ENCODE measurements at places on chromosomes 1 and 21. TPM values are rescaled to one million over a fixed set of nuclear protein-coding genes. Genes with fewer than 3 reads are reported as not detected.

GRCh38 chr1:65694126-65694525 lies 98.6 kb upstream of the PDE4B start:
- no peak for DNase-seq

- no peak for DNase-seq
These were observed 45.2 kb downstream of the TENT5C start for GRCh38 chr1:117650840-117651568.

DNA sequence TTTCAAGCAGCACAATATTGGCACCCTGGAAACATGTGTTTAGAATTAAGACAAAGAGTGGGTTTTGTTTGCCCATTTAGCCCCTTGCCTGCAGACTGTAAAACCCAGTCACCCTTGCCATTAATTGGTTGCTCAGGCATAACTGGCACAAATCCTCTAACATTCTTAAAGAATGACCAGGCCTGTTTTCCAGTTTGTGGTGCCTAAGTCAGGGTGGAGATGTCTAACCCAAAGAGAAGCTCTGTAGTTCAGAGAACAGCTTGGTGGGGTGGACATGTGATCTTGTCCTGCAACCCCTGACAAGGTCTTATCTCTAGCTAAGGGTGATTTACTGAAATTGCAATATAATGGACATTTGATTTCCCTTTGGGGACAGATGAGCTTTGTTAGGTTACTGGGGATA lies 8.8 kb upstream of the ANGPTL7 start:
- DNase-seq, result no peak

DNA sequence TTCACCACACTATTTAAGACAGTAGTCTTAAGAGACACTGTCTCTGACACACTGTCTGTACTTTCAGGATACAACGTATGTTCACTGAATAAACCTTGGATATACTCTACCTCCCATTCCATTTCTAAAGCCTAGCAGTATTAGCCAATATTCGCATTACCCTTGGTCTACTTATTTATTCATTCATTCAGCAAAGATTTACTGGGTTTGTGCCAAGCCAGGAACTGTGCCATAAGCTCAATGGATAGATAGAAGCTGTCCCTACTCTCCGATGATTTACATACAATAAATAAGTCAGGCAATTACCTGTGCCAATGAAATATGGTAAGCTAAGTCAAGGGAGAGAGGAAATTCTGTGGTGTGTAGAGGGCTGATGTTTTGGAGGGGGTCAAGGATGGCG lies 195.2 kb upstream of the RAB4A start:
- no peak for DNase-seq

GRCh38 chr1:59243550-59243949 lies 53.3 kb upstream of the FGGY start:
- no peak for DNase-seq

DNA sequence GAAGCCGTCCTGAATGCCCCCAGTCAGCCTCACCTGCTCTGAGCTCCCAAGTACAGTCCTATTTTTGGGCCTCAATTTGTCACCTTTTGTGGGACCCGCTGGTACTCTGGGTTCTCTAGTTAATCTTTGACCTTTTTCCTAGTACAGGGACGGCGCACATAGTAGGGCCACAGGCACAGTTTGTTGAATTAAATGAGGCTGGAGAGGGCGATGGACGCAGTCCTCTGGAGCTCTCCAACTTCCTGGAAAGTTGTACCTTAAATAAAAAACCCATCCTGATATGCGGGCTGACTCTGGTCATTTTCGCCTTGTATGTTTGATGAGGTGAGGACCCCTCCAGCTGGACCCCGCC lies 4.8 kb downstream of the FAM110D start:
- DNase-seq, result no peak

- no peak for DNase-seq
These were observed 53.8 kb upstream of the MROH9 start for GRCh38 chr1:170881268-170882265.

DNA sequence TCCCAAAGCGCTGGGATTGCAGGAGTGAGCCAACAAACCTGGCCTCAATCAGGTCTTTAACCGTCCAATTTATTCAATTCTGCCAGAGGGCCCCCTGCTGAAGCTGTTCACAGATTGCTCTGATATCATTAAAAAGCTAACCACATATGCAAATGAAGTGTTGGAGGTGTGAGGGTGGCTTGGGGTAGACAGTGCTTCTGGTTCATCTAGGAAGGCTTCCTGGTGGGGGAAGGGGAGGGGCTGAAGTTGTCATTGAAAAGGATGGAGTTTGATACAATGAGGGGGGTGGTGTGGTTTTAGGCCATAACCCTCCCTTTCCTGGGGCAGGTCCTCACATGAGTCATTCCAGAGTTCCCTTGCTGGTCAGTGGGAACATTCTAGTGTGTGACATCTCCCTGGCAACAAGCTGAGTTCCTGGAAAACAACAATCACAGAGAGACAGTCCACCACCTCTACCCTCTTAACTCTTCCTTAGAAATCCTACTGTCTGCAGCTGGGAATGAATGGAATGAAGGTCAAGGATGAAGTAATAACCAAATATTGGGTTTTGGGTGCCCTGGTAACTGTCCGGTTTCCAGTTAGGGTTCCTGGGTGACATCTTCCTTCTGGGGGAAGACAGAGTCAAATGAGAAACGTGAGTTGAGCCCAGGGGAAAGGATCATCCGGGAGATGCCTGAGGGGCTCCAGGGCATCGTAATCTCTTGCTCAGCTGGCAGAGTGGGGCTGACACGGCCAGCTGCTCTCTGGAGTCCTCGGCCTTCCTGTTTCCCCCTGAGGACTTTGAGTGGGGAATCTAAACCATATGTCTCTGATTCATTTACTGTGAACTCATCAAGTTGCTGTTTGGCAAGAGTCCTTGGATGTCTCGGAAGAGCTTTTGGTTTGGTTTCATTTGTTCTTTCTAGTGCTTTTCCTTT lies 32.2 kb downstream of the BATF3 start:
- DNase-seq, result no peak

DNA sequence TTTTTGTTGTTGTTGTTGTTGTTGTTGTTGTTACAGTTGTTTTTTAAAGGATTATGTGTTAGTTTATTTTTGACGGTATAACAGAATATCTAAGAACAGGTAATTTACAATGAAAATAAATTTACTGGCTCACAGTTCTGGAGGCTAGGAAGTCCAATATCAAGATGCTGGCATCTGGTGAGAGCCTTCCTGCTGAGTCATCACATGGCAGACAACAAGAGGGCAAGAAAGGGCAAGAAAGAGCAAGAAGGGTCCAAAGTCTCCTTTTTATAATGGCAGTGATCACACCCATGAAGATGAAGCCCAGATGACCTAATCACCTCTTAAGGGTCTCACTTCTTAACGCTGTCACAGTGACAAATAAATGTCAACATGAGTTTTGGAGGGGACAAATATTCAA lies 142.1 kb downstream of the NEGR1 start:
- no peak for DNase-seq

DNA sequence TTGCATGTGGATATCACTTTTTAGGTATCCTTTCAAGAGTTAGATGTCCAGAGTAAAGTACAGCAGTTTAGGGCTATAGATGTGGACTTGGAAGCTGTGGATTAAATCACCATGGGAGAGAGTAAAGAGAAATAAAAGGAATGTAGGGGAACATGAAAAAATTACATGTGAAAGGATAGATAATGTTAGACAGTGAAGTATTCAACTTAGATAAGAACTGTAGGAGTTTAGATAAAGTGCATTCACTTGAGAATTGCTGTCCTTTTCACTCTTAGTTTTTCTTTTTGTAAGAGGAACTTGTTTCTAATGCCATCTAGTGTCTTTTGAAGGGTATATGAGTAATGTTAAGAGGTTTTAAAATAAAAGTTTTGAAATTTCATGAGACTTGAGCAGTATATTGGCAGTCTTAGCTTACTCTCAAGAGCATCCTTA lies 40.1 kb downstream of the MAST2 start:
- no peak for DNase-seq

DNA sequence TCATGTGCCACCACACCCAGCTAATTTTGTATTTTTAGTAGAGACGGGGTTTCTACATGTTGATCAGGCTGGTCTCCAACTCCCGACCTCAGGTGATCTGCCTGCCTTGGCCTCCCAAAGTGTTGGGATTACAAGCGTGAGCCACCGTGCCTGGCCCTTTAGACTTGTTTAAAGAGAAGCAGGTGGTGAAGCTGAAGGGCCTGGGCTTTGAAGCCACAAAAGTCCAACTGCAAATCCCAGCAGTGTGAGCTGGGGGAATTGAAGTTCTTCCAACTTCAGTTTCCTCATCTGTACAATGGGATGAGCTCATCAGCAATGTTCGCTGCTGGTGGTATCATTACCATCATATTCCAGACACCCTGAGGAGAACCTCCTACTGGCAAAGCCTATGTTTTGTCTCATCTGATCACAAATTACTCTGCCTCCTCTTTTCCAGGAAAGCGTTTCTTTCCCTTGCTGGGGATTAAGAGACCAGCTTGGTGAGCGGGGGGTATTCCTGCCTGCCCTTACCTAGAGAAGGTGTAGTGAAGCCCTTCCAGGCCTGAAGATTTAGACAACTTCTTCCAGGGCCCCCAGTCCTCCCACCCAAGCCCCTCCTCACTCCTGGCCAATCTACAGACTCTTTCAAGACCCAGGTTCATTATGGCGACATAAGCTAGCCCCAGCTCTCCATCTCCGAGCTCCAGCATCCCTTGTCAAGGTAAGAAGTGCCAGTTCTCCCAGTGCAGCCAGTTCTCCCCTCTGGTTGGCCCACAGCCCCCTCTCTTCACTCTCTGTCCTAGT lies 2.4 kb upstream of the SHISA4 start:
- no peak for DNase-seq

GRCh38 chr1:115186711-115187265 lies 97.5 kb upstream of the TSPAN2 start:
- DNase-seq, result no peak

- DNase-seq, result no peak
These were observed 31.7 kb downstream of the PROX1 start for GRCh38 chr1:214019499-214019898.

DNA sequence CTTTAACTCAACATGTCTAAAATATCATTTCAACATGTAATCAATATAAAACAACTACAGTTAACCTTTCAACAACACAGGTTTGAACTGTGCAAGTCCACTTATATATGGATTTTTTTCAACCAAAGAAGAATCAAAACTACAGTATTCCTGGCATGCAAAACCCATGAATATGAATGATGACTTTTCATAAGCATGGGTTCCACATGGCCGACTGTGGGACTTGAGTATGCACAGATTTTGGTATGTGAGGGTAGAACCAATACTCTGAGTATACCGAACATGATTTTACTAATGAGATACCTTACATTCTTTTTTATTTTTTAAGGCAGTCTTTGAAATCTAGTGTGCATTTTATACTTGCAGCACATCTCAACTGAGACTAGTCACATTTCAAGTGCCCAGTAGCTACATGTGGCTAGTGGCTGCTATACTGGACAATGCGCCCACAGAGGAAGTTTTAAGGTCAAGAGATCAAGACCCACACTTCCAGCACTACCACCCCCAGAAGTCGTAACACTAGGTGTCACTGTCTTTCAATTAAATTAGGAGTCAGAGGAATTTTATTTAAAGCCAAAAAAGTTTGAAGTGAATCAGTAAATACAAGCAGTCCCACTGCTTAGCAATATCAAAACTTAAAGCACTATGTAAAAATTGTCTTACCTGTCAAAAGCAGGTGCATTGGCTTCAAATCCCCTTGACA lies 40.0 kb downstream of the SYNJ1 start:
- DNase-seq, result no peak

- no peak for DNase-seq
These were observed 51.6 kb downstream of the PDE4B start for GRCh38 chr1:65844296-65844695.

GRCh38 chr21:41695513-41695912 lies 71.3 kb downstream of the RIPK4 start:
- no peak for DNase-seq

DNA sequence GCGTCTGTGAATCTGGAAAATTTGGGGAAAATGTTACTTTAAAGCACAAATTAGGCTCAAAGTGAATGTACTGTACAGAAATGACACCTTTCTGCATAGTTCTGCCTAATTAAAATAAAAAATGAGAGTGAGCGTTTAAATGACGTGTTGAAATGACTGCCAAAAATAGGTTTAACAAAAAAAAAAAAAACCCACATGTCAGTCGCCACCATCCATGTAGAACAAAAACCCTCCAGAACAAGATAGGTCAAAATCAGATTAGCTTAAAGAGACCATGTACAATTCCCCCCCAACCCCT lies 745 bp downstream of the PARP1 start:
- no peak for DNase-seq

- no peak for DNase-seq
These were observed 3.2 kb downstream of the GSTM2 start for GRCh38 chr1:109671067-109671466.

DNA sequence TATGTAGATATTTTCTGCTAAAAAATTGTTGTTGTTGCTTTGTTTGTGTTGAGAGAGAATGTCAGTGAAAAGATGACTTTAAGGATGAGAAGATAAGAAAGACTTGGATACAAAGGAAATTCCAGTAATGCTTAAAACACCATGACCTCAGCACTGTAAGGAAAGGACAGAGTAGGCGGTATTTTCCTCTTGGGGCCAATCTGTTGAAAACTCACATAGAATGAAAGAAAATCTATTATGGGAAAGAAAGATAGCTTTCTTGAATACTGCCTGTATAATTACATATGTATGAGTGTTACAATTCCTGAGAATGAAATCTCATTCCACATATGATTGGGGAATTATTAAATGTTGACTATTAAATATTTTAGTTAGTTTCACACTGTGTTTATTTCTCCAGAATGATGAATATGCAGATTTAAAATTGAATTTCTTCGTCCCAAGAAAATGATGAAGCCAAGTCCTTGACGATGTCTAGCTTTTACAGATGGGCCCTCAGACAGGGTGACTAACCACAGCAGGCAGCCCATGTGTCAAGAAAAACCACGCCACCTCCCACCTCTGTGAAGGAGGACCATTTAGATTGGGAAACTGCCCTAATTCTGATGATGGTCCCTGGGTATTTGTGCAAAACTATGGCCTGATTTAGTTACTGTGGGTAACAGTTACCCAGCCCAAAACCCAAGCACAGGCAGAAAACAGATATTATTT lies 49.7 kb upstream of the LMO4 start:
- DNase-seq, result no peak

The ETS2 gene
- total RNA-seq, result 16.9 TPM

The EXTL1 gene
- total RNA-seq, result 7.6 TPM

The SPATA46 gene
- total RNA-seq, result not detected

The PGLYRP3 gene
- total RNA-seq, result not detected

The AADACL3 gene
- total RNA-seq, result not detected

The ERMAP gene
- total RNA-seq, result 7.1 TPM

The DTL gene
- 82.4 TPM for total RNA-seq

The TMEM200B gene
- total RNA-seq, result 3.8 TPM

The AGBL4 gene
- 0.68 TPM for total RNA-seq

The LCE1C gene
- total RNA-seq, result not detected

The HLX gene
- total RNA-seq, result 0.43 TPM

The FCER1A gene
- not detected for total RNA-seq

The RAB13 gene
- total RNA-seq, result 90.9 TPM

Data from neural crest cell (in vitro differentiated cells).